ENCODE measurements at places on chromosomes 2 and 18.

DNA sequence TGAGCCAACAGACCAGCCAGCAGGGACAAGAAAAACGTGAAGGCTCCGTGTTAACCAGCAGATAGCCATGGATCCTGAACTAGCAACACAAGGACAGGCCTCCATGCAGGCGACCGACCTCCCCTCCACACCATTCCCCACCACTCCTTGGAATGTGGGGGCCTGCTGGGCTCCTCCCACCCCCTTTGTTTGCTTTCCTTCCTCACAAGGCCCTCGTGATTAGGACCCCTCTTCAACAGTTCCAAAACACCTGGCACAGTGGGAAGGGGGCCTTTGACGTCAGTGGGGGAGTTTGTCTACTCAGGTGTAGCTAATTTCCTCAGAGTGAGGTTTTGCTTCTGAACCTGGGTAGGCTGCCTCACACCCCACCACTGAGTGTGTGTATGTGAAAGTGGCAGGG, 37.8 kb downstream of the SLC14A2 start:
- DNase-seq = no peak

- no peak for DNase-seq
Observed at GRCh38 chr2:233822781-233823730, 31.3 kb downstream of the HJURP start.

DNA sequence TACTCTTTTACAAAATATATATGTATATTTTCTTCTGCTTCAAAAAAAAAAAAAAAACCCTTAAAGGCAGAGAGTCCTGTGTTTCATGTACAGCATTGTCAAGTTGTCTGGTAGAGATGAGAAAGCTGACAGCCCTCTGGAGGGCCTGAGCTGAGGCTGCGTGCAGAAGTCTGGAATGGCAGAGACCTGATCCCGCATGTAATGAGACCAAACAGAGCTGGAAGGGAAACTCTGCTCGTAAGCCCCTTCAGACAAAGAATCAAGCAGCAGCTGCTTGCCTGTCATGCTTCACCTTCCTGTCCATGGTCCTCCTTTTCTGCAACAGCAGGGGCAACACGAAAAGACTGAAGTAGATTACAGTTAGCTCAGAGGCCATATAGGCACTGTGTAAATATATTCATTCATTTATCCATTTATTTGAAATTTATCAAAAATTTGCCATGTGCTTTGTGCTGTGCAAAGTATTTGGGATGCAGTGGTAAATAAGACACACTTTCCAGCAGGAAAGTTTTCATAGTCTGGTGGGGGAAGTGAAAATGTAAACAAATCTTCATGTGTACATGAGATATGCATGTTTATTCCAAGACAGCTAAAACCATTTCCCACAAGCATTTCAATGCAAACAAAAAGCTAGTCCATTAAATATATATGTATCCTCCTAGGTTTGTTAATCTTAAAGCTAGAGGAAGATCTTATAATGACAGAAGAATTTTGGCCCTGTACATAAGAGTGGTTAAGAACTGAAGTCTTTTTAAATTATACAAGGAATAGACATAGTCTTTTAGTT, 912.7 kb downstream of the CPS1 start:
- DNase-seq = no peak

DNA sequence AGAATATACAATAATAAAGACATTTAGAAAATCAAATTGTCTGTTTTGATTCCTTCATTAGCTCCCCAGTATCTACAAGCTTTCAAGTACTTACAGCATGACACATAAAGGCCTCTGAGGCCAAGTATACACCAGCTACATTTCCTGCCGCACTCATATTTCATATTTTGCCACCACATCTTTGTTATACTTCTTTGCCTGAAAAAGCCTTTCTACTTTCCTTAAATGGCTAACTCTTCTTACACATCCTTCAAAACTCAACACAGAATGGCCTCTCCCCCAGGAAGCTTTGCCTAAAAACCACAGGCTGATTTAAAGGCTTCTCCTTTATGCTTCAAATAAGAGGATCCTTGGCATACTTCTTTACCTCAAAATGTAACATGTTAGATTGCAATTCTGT, 4.5 kb downstream of the STK17B start:
- peak; percentile 48 for DNase-seq

DNA sequence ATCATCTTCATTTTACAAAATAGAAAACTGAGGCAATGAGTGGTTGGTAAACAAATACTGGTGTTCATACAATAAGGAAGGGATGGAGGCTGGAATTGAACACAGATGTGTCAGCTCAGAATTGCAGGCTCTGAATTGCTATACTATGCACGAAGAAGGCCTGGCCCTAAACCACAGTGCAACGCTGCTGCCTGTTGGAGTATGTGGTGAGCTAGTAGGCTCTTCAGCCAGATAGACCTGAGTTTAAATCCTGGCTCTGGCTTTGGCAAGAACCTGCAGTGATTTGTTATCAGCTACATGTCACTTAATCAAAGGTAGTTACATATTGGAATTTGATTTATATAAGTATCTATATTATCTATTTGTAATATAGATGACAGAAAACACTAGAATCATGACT, 1602.4 kb upstream of the CELF4 start:
- no peak for DNase-seq

GRCh38 chr18:46448347-46448746, 208.7 kb downstream of the LOXHD1 start:
- DNase-seq = no peak

GRCh38 chr2:42117923-42118753, 51.0 kb upstream of the EML4 start:
- DNase-seq = peak; percentile 89

DNA sequence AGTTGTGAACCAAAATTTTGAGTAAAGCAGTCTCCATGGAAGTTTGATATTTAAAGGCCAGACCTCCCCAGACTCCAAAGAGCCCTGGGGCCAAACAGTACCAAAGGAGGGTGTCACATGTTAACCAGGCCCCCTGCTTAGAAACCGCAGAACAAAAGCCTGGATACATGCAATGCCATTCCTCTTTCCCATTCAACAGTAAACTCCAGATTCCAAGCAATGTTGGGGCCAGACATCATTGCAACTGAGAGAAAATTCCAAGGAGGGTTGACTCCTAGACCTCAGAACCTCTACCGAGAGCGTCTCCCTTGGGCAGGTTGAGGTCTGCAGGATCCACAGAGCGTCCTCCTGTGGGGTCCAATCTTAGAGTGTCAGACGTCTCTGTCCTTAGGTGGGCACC, 404.4 kb upstream of the SYT4 start:
- no peak for DNase-seq

DNA sequence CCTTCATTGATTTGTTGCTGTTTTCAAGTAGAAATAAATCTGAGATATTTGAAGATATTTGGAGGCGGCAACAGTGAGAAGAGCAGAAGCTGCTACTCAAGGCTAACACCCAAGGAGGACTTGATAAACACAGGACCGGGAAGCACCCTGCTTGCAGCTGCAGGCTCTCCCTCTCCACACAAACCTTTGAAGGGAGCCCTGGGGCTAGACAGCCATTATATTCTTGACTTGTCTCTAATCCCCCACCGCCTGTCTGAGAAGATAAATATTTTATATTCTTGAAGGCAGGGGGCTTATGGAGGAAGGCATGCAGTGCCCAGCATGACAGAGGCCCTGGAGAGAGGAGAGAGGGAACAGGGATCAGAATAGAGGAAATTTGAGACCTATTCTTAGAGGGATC, 50.9 kb upstream of the SMAD2 start:
- DNase-seq = no peak

DNA sequence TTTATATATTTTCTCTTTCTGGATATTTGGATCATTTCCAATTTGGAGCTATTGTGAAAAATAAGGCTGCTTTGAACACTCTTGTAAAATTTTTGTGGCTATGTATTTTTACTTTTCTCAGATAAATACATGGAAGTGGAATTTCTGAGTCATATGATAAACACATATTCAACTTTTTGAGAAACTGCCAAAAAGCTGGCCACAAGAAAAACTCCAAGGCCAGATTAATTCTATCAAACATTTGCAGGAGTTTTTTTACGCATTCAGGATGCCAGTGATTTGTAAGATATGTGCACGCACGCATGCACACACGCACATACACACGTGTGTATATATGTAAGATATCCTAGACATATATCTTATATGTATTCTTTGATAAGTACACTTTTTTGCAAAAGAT, 477.5 kb upstream of the SPHKAP start:
- peak; percentile 90 for DNase-seq

DNA sequence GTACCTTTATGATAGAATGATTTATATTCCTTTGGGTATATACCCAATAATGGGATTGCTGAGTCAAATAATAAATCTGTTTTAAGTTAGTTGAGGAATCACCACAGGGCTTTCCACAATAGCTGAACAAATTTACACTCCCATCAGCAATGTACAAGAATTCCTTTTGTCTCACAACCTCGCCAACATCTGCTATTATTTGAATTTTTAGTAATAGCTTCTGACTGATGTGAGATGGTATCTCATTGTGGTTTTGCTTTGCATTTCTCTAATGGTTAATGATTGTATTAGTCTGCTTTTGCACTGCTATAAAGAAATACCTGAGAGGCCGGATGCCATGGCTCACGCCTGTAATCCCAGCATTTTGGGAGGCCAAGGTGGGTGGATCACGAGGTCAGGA, 1387.6 kb upstream of the ACVR2A start:
- peak; percentile 4 for DNase-seq

GRCh38 chr2:208300847-208301618, 35.0 kb downstream of the PIKFYVE start:
- no peak for DNase-seq

- no peak for DNase-seq
Observed at GRCh38 chr18:26546170-26546874, 2.0 kb downstream of the KCTD1 start.

DNA sequence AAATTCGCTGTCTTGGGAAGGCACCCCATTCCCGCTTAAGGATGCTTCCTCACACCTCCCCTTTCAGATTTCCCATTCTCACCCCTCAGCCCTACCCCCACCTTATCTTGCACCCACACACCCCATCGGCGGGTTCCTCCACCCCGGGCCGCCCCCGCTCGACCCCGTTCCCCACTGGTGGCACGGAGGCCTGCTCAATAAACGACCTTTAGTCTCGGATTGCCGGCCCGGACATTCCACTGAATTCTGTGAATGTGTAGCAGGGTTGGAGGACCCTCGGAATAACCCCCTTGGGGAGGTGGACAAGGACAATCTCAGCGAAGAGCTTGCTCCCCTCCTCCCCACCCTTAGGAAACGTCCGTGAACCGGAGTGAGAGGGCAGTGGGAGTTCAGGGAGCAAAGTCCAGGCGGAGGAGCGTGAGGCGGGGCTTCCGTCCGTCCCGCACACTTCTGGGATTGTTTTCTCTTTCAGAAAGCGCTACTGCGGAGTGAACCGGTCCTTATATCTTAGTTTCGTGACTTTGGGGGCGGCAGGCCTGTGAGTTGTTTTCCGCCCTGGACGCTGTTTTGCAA, 2.8 kb upstream of the LBX2 start:
- DNase-seq = peak; percentile 39

- DNase-seq = no peak
Observed at GRCh38 chr18:34018336-34018735, 206.4 kb downstream of the NOL4 start.

GRCh38 chr2:203732092-203732952, 25.9 kb downstream of the CD28 start:
- DNase-seq = no peak

GRCh38 chr2:162636206-162636728, 202.3 kb downstream of the KCNH7 start:
- no peak for DNase-seq

GRCh38 chr2:149033716-149034115, 4.8 kb upstream of the LYPD6B start:
- DNase-seq = no peak

- peak; percentile 37 for DNase-seq
Observed at GRCh38 chr2:203461746-203462145, 73.4 kb downstream of the RAPH1 start.

GRCh38 chr2:16055848-16056580, 115.7 kb downstream of the MYCN start:
- no peak for DNase-seq

DNA sequence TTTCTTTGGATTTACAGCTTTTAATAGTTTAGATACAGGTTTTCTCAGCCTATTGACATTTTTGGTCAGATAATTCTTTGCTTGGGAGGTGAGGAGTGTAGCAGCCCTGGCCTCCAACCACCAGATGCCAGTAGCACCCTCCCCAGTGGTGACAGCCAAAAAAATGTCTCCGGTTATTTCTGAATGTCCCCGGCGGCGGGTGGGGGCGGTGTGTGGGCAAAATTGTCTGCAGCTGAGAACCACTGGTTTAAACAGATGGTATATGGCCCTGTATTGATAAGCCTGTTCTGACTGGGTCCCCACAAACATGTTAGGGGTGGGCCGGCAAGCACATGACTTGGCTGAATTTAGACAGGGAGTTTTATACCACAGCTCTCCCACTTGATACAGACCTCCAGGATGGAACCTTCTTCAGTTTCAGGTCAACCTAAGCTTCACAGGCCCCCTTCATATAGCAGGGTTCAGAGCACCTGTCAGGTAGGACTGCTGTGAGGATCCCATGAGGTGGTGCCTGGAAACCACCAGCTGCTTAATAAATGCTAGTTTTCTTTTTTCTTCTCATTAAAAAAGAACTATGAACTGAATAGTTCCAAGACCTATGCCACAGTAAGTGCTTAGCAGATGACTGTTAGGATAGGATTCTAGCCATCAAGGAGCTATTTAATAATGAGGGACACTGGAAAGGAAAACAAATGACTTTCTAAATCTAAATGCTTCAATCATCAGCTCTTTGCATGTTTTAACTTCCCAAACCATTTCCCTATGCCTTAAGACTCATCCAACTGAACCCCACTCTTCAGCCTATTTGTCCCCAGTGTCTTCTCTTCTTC, 18.1 kb downstream of the LPIN2 start:
- no peak for DNase-seq

DNA sequence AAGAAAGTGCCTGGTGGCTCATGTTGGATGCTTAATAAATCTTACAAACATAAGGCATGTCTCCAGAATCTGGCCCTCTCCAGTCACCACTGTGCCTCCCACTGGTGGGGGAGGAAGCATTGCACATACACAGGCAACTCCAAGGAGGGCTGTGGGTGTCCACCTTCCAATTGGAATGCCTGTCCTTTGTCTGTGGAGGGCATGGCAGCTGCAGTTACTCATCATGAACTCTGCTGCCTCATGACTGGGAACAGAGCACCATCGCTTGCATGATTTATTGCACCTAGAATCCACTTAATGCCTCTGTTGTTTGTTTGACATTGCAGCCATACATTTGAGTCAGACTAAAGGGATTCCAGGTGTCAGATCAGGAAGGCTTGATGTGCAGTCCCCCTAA, 278.9 kb downstream of the PRKCE start:
- peak; percentile 64 for DNase-seq

DNA sequence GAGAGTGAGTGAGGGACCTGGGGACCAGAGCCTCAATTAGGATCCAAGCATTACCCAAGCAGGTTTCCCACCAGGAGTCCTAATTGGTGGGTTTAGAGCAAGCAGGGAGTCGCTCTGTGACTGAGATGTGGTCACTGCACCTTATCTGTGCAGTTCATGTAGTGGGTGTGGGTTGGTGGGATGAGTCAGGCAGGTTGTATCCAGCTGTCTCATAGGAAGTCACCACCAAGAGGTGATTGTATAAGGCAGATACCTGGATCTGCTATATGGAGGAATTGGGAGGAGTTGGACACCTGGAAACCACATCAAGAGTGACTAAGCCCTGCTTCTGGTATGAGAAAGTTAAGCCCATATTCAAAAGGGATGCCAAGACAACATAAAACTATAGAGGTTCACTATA, 106.8 kb downstream of the ARHGAP28 start:
- no peak for DNase-seq

GRCh38 chr18:49214706-49215105, 245.7 kb downstream of the DYM start:
- DNase-seq = peak; percentile 13
